Right lobe of liver (tissue), 6 donors: ENCODE measurements at places on chromosomes 5 and 9. TPM values are rescaled to one million over a fixed set of nuclear protein-coding genes. Genes with fewer than 3 reads are reported as not detected.

- DNase-seq = no peak
These were observed 159.7 kb upstream of the SNX2 start for GRCh38 chr5:122615146-122615545.

GRCh38 chr5:9430306-9430705 is 115.6 kb downstream of the SEMA5A start:
- DNase-seq = no peak

The CARD9 gene
- 1.6 TPM for total RNA-seq

The ARSI gene
- total RNA-seq = 0.42 TPM

DNA sequence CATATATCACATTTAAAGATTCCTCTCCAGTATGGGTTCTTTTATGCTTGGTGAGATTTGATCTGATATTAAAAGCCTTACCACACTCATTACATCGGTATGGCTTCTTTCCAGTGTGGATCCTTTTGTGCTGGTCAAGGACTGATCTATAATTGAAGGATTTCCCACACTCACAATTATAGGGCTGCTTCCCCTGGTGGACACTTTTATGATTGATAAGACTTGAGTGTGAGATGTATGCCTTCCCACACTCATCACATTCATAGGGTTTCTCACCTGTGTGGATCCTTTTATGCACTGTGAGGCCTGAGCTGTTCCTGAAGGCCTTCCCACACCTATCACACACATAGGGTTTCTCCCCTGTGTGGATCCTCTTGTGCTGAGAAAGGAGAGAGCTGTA is 12.2 kb downstream of the ZFP62 start:
- no peak for DNase-seq

GRCh38 chr9:112755675-112756074 is 5.1 kb downstream of the SNX30 start:
- no peak for DNase-seq

GRCh38 chr9:137149942-137150616 is 11.1 kb downstream of the GRIN1 start:
- no peak for DNase-seq

DNA sequence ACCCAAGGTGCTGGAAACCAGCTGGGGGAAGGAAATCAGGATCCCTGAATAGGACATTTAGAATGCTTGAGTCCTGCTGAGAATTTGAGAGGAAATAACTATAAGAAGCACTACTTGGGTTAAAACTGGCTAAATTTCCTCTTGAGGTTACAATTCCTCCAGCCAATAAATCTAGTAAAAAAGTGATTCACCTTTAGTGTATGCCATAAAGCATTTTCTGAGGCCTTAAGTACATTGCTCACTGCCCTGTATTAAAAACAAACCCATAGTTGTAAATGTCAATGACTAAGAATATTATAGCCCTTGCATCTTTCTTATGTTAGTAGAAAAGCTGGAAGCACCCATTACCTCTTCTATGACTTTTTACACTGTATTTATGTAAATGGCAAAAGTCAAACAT is 634.7 kb upstream of the ARRDC3 start:
- DNase-seq = no peak

GRCh38 chr5:52065182-52065581 is 681.9 kb downstream of the ISL1 start:
- no peak for DNase-seq

The COL23A1 gene
- 1.2 TPM for total RNA-seq

DNA sequence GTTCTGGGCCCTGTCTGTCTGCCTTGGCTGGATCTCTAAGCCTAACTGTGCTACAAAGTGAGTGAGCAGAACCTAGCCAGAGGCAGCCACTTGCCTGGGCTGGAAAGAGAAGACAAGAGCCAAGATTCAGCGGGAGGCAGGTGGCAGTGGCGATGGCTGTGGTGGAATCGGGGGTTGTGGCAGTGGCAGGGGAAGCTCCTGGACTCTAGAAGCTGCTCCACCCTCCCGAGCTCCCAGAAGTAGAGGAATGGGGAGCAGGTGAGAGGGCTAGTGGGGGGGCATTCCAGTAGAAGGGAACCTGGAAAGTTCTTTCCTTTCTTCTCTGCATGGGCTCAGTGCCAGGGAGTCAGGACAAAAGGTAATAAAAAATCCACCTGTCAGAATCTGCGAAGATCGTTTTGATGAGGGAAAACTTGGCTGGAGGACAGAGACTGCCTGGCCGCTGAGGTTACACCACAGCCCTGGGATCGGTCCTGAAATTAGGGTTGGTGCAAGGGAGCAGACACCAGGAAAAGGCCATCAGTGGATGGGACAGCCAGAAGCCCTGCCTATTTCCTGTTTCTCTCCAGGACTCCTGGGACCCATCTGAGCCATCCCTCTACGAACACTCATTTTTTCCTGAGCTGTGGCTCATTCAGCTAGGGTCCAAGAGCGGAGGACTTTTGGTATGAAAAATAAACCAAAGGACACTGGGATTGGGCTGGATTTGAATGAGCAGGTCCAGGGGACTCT is 1.6 kb downstream of the CRAT start:
- no peak for DNase-seq

DNA sequence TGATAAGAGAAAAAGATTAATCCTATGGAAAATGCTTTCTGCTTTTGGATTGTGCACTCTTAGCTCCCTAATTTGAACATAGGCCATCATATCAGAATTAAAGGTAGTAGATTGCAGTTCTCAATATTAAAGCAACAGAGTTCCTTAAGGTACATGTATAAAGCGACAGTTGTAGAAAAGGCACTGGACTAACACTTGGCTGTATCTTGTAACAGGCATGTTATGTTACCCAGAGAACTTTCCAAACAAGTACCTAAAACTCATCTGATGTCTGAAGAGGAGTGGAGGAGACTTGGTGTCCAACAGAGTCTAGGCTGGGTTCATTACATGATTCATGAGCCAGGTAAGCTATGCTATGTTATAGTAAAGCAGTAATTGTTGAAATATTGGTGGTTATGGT is 3.3 kb upstream of the SECISBP2 start:
- DNase-seq = no peak

DNA sequence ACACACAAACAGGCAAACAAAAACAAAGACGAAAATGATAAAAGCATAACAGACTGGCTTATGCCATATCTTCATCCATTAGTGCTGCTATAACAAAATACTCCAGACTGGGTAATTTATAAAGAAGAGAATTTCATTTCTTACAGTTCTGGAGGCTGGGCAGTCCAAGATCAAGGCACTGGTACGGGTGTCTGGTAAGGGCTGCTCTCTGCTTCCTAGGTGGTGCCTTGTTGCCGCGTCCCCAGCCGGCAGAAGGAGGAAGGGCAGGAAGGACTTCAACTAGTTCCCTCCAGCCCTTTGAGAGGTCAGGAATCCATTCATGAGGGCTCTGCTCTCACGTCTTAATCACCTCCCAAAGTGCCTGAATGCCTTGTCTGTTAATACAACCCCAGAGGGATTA is 122.6 kb downstream of the BOD1 start:
- no peak for DNase-seq

DNA sequence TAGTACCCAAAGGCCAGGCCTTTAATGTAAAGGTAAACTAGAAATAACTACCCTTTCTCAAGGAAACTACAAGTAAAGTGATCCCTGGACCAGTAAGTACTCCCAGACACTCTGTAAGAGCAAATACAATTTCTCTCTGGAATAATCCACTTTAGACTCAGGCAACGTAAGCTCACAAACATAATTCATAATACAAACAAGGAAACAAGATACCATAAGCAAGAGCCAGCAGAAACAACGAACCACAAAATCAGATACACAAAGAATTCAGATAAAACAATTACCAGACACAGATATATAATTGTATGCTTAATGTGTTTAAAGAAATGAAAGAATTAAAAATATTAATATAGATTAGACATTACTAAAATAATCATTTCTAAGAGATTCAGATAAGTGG is 12.1 kb downstream of the ERAP1 start:
- DNase-seq = no peak

The ZNF189 gene
- total RNA-seq = 8.1 TPM

The AFAP1L1 gene
- 3.1 TPM for total RNA-seq

DNA sequence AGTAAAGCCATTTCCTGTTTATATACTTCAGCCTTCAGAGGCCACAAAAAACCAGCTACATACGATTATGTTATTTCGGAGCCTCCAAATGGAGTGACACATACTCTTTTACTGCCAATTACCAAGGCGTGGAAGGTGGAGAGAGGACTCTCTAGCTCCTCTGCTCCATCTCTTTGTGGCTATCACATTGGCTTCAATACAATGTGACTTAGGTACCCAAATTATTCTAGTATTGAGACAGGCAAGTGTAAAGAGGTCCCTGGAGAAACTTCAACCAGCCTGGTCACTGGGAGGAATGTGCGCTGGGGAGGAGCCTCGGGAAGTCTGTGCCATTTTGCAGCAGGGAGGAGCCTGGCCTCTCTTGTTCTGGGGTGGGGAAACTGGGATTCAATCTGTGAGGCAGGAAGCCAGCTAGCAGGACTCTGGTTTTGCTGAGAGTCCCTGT is 85.8 kb upstream of the TAS2R1 start:
- no peak for DNase-seq
